ENCODE measurements at places on chromosomes 11 and 22. TPM values are rescaled to one million over a fixed set of nuclear protein-coding genes. Genes with fewer than 3 reads are reported as not detected.
A peak's percentile ranks its signal among the peaks of the same experiment; 100 is the strongest.

DNA sequence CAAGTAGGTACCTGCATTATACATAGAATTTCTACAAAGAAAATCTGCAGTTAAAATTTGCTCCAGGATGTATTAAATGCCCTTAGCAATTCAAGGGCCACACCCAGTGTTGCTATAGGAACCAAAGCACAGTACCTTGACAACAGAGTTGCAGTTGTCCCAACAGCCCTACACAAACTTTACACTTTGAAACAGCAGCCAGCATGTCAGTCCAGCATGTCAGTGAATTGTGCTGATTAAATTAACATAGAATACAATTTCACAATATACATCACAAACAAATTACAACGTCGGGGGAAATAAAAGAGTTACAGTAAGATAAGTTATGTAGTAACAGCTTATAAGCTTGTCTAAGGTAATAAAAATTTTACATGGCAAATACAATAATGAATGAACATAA, 389.2 kb downstream of the SOX6 start:
- DNase-seq: no peak

DNA sequence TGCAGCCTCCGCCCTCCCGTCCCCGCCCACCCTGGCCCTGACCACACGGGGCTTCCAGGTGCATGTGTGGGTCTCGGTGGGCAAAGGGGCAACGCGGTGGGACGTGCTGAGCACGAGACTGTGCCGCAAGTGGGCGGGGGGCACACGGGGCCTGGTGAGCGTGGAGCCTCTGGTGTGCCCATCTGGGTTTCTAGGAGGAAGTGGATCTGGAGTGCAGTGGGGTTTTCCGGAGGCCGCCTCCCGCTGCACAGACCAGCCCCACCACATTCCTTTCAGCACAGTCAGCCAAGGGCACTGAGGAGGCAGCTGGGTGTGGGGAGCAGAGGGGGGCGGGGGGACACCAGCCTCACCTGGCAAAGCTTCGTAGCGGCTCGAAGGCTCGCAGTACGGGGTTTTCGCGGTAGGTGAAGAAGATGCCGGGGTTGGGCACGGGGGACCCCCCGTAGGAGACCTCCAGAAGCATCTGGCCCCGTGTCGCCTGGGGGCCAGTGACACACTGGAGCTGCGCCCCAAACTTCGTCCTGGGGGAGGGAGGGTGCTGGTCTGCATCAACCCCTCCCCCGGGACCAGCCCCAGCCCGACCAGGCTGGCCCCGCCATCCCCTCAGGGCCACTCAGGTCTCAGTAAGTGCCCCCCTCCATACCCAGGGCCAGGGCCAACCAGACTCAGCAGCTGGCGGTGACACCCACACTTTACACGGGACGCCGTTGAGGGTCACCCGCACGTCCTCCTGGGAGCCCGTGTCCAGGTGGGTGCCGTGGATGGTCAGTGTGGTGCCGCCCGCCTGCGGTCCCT, 12.4 kb upstream of the MAPK11 start:
- DNase-seq: peak; percentile 86

- DNase-seq: no peak
These were observed 287.4 kb downstream of the BRD1 start for GRCh38 chr22:49540084-49540912.

DNA sequence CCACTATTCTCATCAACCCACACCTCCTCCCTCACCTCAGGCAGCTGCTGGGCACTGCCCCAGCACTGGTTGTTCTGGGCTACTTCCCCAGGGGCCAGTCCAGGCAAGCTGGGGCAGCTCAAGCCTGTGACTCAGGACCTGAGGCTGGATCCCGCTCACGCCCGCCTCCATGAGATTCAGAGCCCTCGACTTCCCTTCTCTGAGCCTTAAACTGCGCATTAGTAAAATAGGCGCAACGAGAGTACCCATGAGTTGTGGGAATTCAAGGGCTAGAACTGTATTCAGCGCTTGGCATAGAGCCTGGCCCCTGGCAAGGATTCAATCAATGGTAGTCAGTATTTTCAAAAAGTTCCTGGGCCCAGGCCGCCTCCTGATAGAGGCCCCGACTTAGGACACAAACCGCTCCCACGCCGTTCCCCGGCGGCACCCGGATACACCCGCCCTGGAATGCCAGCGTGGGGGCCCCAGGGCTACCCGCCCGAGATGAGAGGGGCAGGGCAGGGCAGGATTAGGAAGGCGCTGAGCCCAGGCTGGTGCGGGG, 723 bp upstream of the CD82 start:
- DNase-seq: peak; percentile 84

The OR2AG1 gene
- polyA plus RNA-seq: not detected

- peak; percentile 96 for DNase-seq
These were observed 3.0 kb downstream of the ATL3 start for GRCh38 chr11:63667995-63668795.

The TMA7B gene
- polyA plus RNA-seq: not detected

GRCh38 chr11:79206951-79207350, 233.9 kb downstream of the TENM4 start:
- no peak for DNase-seq

- DNase-seq: peak; percentile 18
These were observed 1995.6 kb upstream of the RAG2 start for GRCh38 chr11:38593649-38594048.

DNA sequence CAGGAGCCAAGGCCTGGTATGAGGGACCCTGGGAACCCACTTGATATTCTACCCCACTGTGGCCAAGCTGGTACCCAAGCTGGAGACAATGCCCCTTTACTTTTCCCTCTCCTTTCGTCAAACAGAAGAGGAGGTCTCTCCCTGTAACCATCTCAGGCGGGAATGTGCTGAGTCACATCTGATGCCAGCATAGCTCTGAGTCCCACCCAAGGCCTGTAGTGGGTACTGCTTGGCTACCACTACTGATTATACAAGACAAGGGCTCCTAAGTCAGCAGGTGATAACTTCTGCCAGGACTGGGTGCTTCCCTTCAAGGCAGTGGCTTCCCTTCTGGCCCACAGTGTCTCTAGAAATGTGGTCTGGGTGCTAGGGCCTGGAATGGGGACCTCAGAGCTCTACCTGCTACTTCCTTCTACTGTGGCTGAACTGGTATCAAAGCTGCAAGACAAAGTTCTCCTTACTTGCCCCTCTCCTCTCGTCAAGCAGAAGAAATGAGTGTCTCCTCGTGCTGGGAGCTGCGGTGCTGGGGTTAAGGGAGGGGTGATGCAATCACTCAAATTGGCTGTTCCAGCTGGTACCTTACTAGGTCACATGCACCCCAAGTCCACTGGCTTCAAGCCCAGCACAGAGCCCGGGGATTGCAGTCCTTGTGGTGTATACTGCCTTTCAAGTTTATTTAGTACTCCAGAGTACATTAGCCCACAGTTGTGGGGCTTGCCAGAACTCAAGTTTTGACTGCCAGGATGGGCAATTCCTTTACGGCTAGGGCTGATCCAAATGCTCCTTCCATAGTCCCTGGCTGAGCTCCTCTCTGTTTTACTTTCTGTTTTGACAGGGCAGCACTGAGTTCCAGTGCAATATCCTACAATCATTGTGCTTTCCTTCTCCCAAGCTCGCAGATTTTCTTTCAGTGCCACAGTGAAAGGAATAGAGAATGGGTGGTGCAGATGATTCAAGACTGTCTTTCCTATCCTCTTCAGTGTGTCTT, 419.7 kb upstream of the CNTN5 start:
- DNase-seq: no peak

DNA sequence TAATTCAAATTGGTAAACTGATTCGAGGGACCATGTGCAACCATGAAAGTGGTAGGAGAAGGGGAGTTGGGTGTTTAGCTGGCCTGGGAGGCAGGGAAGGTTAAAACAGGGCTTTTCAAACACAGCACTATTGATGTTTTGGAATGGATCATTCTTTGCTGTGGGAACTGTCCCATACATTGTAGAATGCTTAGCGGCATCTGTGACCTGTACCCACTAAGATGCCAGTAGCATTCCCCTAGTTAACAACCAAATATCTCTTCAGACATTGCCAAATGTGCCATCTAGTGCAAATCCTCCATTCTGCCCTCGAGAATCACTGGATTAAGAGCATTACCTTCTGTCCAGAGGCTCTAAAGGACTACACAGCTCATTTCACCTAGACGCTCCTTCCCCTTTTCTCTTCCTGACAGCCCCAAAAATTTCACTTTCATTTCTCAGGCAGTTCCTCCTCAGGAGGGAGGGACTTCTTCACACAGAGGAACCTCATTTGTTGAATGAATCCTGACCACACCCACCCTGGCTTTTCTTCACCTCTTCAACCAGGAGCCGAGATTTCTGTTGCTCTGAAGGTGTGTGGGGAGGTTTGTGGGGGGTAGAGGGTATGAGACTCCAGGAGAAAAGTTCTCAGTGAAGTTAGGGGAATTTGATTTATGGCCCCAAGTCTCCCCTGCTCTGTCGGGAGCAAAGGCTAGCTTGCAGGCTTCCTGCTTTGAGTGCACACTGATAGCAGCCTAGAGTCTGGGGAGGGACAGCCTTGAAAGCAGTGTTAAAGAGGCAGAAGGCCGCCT, at the start of gene TRIM34:
Gene TRIM34, plus strand, starts transcription at position 513 of the 791 bp plus-strand sequence. CDS start 7,331 bp downstream, outside the sequence.
- peak; percentile 68 for DNase-seq

GRCh38 chr22:28480000-28480715, 199.5 kb downstream of the TTC28 start:
- DNase-seq: peak; percentile 2

The GDPD4 gene
- polyA plus RNA-seq: not detected

- DNase-seq: peak; percentile 18
These were observed 25.4 kb downstream of the FXYD6 start for GRCh38 chr11:117851106-117851505.

- DNase-seq: no peak
These were observed 4.4 kb downstream of the PELI3 start for GRCh38 chr11:66471142-66471541.

- DNase-seq: no peak
These were observed 480 bp downstream of the TRIM34 start for GRCh38 chr11:5625281-5625680.

DNA sequence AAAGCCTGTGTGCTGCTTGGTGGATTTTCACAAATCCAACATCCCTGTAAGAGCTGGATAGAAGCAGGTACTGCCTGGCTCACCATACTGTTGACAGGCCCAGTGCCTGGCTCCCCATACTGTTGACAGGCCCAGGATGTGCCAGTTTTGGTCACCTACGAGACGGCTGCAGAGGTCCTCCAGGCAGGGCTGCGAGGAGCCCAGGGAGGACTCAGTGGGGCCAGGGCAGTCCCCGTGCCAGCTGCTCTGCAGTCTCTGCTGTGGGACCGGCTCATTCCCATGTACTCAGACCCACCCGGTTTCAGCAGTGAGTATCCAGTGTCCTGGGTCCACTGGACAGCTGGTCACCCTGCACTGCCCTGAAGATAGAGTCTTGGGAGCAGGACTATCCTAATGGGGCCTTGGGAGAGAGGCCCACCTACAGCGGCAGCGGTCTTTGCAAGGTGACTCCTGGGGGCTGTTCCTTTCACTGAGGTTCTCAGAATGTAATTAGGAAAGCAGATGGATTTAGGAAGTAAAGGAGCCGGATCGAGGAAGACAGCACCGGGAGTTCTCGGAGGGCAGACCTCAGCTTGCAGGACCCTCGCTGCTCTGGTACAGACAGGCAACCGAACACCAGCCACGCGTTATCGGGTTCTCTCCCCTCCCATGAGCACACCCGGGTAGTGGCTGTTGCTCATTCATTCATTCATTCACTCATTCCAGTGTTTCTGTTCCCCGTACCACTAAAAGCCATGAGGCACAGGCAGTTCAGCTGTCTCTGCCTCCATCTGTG, 106.1 kb downstream of the CTTN start:
- no peak for DNase-seq

GRCh38 chr11:32932196-32932595, 39.6 kb downstream of the QSER1 start:
- DNase-seq: no peak

The MS4A4E gene
- not detected for polyA plus RNA-seq

- no peak for DNase-seq
These were observed 358.3 kb downstream of the METTL15 start for GRCh38 chr11:28466506-28466905.

All from fibroblast of lung (primary cell).